ENCODE measurements at places on chromosomes 2 and 18. TPM values are rescaled to one million over a fixed set of nuclear protein-coding genes. Genes with fewer than 3 reads are reported as not detected.

- no peak overlapping the region for H3K27ac ChIP-seq
- H3K4me1 ChIP-seq, result no peaks in the 10 kb centered on the region
- H3K27me3 ChIP-seq, result no peaks in the 10 kb centered on the region
- H3K36me3 ChIP-seq, result no peaks in the 10 kb centered on the region
- no peak for DNase-seq
These were observed 1399.0 kb upstream of the ZEB2 start for GRCh38 chr2:145918951-145919350.

Gene RAB17
- 31.9 TPM for total RNA-seq

Gene MC4R
- not detected for total RNA-seq

- no peaks in the 10 kb centered on the region for H3K36me3 ChIP-seq
- H3K4me3 ChIP-seq, result no peak overlapping the region
- no peaks in the 10 kb centered on the region for H3K27me3 ChIP-seq
These were observed 128.6 kb upstream of the ZSWIM2 start for GRCh38 chr2:186977433-186978045.

Data from pancreas (tissue), 10 donors.